T-helper 2 cell (primary cell): ENCODE measurements at places on chromosomes 2 and 18.

GRCh38 chr2:190123956-190124355 lies 61.4 kb upstream of the MSTN start:
- no peak for DNase-seq

- DNase-seq: no peak
Measured at GRCh38 chr18:25675123-25675850, 323.3 kb upstream of the ZNF521 start.

GRCh38 chr18:13313006-13313686 lies 94.6 kb downstream of the LDLRAD4 start:
- peak; percentile 61 for DNase-seq

GRCh38 chr2:229714080-229714735 lies at the start of gene DNER:
DNER (minus strand) TSS chr2:229714555; CDS start chr2:229714423, 132 bp downstream.
- DNase-seq: peak; percentile 70

GRCh38 chr2:109582928-109583895 lies 30.6 kb downstream of the SEPTIN10 start:
- no peak for DNase-seq

GRCh38 chr2:82120654-82121053 lies 1816.1 kb upstream of the LRRTM1 start:
- no peak for DNase-seq

DNA sequence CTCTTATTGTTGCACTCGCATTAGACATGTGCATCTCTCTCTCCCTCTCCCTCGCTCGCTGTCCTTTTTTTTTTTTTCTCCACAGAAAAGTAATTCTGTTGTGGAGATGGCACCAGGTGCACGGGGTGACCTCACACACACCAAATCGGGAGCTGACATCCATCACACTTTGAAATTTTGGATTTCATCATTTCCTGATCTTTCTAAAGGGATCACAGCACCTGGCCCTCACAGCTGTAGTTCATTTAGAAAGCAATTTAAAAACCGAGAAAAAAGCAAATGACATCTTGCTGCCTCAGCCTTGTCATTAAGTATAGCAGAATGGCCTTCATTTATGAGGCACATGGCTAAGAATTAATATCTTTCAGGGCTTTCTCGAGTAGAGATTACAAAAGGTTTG lies 717.2 kb downstream of the RNF144A start:
- no peak for DNase-seq

- DNase-seq: no peak
Measured at GRCh38 chr2:232377319-232377718, 1.2 kb upstream of the ALPP start.

DNA sequence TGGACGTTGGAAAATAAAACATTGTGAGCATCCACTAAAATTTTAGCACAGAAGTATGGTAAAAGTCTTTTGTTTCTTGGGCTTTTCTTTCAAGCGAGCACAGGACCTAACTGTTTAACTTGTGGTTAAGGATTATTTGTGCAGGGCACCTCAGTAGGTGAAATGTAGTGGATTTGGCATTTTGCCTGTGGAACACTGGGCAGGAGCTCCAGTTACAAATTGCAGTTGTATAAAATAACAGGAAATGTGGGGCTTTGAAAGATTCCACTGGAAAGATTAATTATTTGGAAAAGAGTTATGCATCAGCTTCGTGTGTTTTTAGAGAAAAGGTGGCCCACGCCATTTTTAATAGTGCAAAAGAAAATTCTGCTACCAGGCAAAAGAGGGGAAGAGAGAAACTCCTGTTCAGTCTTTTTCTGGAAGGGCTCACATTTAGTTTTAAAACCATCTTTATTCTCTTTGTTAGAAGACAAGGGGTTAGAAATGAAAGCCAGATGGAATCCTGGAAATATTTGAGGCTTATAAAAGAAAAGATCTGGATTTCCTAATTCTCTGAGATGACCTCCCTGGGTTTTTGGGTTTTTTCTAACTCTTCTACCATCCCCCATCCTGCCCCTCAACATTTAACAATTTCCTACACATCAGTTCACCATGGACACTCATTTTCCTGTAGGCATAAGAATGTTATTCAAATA lies 144.3 kb upstream of the SERTAD2 start:
- DNase-seq: no peak

GRCh38 chr2:150450765-150451164 lies 36.7 kb downstream of the RND3 start:
- no peak for DNase-seq

GRCh38 chr2:15448250-15448839 lies 112.8 kb downstream of the NBAS start:
- DNase-seq: no peak

DNA sequence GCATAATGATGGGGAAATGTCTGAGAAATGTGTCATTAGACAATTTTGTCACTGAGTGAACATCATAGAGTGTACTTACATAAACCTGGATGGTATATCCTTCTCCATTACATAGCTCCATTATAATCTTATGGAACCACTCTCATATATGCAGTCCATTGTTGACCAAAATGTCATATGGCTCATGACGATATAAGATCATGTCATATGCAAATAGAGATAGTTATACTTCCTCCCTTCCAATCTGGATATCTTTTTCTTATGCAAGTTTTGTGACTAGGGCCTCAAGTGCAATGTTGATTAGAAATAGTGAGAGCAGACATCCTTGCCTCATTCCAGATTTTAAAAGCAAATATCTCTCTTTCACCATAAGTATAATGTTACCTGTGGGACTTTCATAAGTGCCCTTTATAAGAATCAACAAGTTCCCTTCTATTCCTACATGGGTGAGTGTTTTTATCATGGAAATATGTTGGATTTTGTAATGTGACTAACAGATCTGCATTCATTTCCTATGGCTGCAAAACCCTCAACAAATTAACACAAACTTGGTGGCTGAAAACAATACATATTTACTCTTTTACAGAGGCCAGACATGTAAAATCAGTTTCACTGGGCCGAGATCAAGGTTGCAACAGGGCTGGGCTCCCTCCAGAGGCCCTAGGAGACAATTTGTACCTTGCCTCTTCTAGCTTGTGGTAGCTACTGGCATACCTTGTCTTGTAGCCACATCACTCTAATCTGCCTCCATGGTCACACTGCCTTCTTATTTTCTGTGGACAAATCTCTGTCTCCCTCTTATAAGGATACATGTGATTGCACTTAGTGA lies 21.6 kb upstream of the SULT1C4 start:
- DNase-seq: no peak

GRCh38 chr18:43108882-43109281 lies 6.6 kb downstream of the RIT2 start:
- DNase-seq: no peak

DNA sequence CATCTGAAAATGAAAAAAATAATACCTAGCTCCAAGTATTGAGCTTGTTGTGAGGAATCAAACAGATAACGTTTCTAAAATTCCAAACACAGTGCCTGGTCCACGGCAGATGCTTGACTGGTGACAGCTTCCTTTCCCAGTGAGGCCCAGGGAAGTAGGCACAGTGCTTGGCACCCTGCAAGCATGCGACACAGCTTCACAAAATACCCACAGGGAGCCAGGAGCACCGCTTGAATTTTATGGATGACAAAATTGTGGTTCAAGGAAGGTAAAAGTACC lies 205.1 kb upstream of the TNP1 start:
- no peak for DNase-seq

GRCh38 chr2:189927823-189928222 lies 134.7 kb downstream of the MSTN start:
- no peak for DNase-seq

DNA sequence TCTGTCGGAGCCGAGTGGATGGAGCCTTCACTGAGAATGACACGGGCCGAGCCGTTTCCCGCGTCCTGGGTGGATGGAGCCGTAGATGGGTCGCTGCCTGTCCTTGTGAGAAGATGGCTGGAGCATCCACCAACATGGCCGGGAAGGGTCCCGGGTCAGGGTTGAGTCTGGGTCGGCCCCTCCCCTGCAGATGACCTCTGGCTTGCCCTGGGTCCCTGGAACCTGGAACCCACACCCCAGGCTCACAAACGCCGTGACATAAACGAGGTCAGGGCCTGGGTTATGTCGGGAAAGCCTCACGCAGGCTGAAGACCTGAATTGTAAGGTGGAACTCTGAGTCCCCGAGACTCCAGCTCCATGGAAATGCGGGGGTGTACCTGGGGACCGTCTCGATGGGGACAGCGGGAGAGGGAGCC lies 94.9 kb downstream of the NFATC1 start:
- no peak for DNase-seq

DNA sequence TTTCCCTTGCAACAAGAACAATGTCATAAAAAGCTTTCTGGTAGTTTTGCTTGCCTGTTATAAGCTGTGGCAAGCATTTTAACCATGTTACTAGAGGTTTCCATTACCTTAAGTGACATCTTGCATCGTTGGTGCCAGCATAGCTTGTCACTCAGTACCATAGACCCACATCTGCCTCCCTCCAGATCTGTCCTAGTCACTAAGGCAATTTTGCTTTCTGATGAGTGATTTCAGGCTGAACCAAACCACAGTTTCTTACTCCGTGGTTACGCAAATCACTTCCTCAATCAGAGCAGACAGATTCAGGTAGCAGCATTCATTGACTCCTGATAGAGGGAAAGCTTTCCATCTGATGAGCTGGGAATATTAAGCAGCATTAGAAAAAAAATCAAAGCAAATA lies 1057.5 kb upstream of the FAM98A start:
- DNase-seq: no peak

GRCh38 chr2:85327160-85327821 lies 498 bp downstream of the TGOLN2 start:
- peak; percentile 84 for DNase-seq

GRCh38 chr18:11260961-11261461 lies 111.6 kb upstream of the PIEZO2 start:
- no peak for DNase-seq

DNA sequence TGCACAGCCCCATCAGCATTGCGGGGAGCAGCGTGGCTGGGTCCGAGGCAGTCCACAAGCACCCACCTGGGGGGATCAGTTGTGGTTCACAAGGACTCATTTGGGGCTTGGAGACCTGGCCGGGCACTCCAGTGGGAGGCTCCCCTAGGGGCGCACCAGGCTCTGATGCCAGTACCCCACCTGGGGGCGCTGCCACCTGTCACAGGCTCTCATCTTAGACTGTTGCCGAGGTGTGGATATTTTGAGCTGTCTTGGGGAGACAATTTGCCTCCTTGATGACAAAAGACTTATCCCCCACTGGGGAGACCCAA lies 3.0 kb downstream of the ADRA2B start:
- no peak for DNase-seq

- DNase-seq: no peak
Measured at GRCh38 chr18:53984021-53984420, 240.4 kb downstream of the MBD2 start.

- DNase-seq: no peak
Measured at GRCh38 chr18:7757175-7757574, 190.1 kb downstream of the PTPRM start.

- DNase-seq: no peak
Measured at GRCh38 chr2:186201371-186201770, 284.7 kb upstream of the ZC3H15 start.
